ENCODE measurements at places on chromosomes 3 and 15. TPM values are rescaled to one million over a fixed set of nuclear protein-coding genes. Genes with fewer than 3 reads are reported as not detected.

MYO5C gene
- 12.8 TPM for polyA plus RNA-seq

MAP2K1 gene
- polyA plus RNA-seq: 18.7 TPM

HEMK1 gene
- polyA plus RNA-seq: 20.4 TPM

GNAT1 gene
- not detected for polyA plus RNA-seq

KBTBD8 gene
- 0.33 TPM for polyA plus RNA-seq

MEX3B gene
- 0.68 TPM for polyA plus RNA-seq

ZNF860 gene
- 0.08 TPM for polyA plus RNA-seq

KLHL6 gene
- 0.19 TPM for polyA plus RNA-seq

ITIH1 gene
- 1.1 TPM for polyA plus RNA-seq

TOMM70 gene
- 8.4 TPM for polyA plus RNA-seq

VGLL3 gene
- 2.3 TPM for polyA plus RNA-seq

TRPM1 gene
- not detected for polyA plus RNA-seq

POTEB2 gene
- polyA plus RNA-seq: not detected

NPTN gene
- 16.2 TPM for polyA plus RNA-seq

SPINT1 gene
- 67.1 TPM for polyA plus RNA-seq

GALNT15 gene
- polyA plus RNA-seq: 2.8 TPM

SHC4 gene
- 0.19 TPM for polyA plus RNA-seq

CFAP100 gene
- not detected for polyA plus RNA-seq

NDN gene
- polyA plus RNA-seq: 38.9 TPM

UBAP1L gene
- polyA plus RNA-seq: 7.9 TPM

MYZAP gene
- 10.0 TPM for polyA plus RNA-seq

STAB1 gene
- 122 TPM for polyA plus RNA-seq

FAM107A gene
- polyA plus RNA-seq: 6.9 TPM

ROPN1 gene
- polyA plus RNA-seq: not detected

RETNLB gene
- not detected for polyA plus RNA-seq

GOLGA8T gene
- polyA plus RNA-seq: 0.21 TPM

CCR9 gene
- not detected for polyA plus RNA-seq

KCNH8 gene
- 2.6 TPM for polyA plus RNA-seq

FBLN2 gene
- 4.4 TPM for polyA plus RNA-seq

SNX22 gene
- polyA plus RNA-seq: 1.4 TPM

ISLR gene
- polyA plus RNA-seq: 3.1 TPM

TTC23 gene
- polyA plus RNA-seq: 5.5 TPM

ACTRT3 gene
- polyA plus RNA-seq: 0.49 TPM

REC114 gene
- polyA plus RNA-seq: not detected

CASR gene
- polyA plus RNA-seq: 6.9 TPM

SH3GL3 gene
- 0.34 TPM for polyA plus RNA-seq

POC1A gene
- polyA plus RNA-seq: 0.80 TPM

DUOXA2 gene
- polyA plus RNA-seq: not detected

Measured in pancreas (tissue), 10 donors.